ENCODE measurements at places on chromosomes 12 and 14.

GRCh38 chr14:32358781-32359180, 29.7 kb downstream of the AKAP6 start:
- DNase-seq, result no peak

- no peak for DNase-seq
Measured at GRCh38 chr12:90622431-90622830, 332.5 kb downstream of the CCER1 start.

- DNase-seq, result peak; percentile 58
Measured at GRCh38 chr12:78698747-78699146, 165.8 kb upstream of the SYT1 start.

DNA sequence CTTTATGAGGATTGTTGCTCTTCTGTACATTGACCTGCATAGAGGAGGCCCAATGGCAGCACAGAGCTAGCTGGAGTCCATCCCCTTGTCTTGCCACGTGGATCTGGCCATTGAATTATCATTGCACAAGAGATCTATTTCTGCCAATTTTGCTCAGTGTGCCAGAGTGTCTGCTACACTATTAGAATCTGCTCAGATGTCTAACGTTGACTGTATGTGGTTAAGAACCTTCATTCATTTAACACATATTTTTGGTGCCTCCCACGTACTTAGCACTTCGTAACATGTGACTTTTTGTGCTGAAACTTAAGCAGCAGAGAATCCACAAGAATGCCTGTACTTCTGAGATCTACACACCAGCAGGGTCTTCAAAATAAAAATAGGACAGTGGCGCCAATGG, 166.0 kb upstream of the VASH1 start:
- no peak for DNase-seq

GRCh38 chr12:5390174-5390799, 41.6 kb upstream of the NTF3 start:
- no peak for DNase-seq

GRCh38 chr14:51807356-51807755, 53.1 kb upstream of the GNG2 start:
- DNase-seq, result no peak

DNA sequence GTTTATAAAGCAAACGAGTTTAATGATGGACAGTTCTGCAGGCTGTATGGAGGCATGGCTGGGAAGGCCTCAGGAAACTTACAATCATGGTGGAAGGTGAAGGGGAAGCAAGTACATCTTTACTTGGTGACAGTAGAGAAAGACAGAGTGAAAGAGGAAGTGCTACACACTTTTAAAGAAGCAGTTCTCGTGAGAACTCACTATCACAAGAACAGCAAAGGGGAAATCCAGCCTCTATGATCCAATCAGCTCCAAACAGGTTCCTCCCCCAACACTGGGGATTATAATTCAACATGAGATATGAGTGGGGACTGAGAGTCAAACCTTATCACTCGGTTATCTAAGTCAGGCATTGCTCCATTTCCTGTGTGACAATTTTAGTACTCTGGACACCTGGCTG, 189.9 kb upstream of the CNTN1 start:
- no peak for DNase-seq

- DNase-seq, result no peak
Measured at GRCh38 chr12:12450043-12450471, 93.2 kb downstream of the BORCS5 start.

GRCh38 chr12:106675651-106676435, 93.0 kb downstream of the RFX4 start:
- DNase-seq, result no peak

GRCh38 chr12:4809449-4810218, 89.4 kb downstream of the GALNT8 start:
- DNase-seq, result no peak

DNA sequence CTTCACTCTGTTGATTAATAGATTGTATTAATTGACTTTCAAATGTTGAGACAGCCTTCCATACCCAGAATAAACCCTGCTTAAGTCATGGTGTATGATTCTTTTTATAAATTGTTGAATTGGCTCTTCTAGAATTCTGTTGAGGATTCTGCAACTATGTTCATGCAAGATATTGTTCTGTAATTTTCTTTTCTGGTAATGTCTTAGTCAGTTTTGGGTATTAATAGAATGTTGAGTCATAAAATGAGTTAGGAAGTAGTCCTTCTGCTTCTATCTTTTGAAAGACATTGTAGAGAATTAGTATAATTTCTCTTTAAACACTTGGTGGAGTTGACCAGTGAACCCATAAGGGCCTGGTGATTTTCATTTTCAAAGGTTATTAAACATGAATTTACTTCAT, 958.9 kb downstream of the LRFN5 start:
- no peak for DNase-seq

DNA sequence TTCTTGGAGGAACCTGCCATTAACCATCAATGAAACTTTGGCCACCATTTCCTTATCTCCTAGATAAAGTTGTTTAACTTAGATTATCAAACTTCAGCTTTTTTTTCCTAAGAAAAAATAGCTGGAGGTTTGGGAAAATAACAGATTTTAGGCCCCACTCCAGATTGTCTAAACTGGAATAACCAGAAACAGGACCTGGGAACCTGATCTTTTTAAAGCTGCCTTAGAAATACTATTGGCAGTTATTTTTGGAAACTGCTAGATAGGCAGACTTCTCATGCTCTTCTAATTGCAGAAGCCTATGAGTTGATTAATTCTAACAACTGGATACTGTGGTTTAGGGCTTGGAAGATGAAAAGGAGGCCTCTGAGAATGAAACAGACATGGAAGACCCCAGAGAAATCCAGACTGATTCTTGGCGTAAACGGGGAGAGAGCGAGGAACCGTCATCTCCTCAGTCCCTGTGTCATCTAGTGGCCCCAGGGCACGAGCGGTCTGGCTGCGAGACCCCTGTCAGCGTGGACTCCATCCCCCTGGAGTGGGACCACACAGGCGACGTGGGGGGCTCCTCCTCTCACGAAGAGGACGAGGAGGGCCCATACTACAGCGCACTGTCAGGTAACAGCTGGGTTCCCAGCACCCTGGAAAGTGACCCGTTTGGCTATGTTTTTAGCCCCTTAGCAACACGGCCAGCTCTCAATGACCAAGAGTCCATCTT, 80.2 kb downstream of the ESR2 start:
- DNase-seq, result no peak

DNA sequence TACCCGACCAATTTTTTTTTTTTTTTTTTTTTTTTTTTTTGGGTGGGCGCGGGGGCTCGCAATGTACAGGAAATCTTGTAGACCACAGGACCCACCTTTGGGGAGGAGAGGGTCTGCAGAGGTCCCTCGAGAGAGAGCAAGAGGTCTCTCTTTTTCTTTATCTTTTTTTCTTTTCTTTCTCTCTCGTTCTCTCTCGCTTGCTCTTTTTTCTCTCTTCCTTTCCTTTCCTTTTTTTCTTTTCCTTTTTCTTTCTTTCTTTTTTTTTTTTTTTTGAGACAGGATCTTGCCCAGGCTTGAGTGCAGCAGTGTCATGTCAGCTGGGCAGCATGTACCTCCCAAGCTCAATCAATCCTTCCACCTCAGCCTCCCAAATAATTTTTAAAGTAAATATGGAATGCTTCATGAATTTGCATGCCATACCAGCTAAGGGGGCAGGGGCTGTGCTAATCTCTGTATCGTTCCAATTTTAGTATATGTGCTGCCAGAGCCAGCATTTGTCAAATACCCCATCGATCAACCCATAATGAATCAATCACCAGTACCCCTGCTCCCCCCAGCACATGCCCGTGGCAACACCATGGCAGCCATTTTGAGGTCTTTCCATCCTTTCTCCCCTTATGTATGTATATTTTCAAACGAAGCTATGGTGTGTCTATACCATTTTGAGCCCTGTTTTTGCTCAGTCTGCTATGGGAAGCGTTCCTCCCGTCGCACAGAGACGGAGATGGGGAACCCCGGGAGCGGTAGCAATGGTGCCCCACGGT, 9.3 kb downstream of the PAPLN start:
- DNase-seq, result no peak

DNA sequence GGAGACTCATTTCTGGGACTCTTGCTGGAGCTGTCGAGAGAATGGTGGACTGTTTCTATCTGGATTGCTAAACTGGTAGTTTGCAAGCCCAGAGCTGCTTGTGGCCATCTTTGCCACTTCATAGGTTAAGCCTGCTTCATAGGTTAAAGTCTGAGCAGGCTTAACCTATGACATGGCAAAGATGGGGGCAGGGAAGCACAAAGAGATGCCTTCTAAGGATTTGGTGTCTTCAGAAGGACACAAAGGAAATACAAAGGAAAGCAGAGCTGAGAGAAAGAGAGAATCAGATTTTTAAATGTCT, 78.4 kb upstream of the MAX start:
- DNase-seq, result no peak

DNA sequence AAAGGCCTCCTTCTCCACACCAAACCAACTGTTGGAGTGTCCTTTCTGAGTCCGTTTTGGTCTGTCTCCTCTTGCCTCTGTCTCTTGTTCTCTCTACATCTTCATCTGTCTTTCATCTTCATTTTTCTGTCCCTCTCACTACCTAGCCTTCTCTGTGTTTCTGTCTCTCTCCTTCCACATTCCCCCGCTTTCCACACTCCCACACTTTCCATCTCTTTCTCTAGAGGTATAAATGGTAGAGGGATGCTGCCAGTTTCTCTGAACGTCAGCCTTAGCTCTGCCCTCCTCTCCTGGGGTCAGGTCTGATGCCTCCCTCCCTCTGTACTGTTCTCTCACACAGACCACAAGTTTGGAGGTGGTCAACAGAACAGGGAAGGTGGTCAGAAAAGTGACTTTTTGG, 42.9 kb downstream of the SMUG1 start:
- no peak for DNase-seq

DNA sequence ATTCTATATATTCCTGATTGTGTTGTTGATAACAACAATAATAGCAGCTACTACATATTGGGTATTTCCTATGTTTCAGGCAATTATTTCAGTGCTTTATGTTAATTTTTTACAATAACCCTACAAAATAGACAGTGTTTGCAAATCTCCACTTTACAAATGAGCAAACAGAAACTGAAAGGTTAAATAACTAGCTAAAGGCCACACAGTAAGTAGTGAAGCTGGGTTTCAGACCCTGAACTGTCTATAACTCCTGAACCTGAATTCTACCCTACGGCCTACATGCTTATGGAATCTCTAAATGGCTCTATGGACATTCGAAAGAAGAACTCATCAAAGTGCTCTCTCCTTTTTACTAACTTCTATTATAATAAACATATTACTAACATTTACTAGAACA, 19.7 kb upstream of the NUDT4 start:
- no peak for DNase-seq

- peak; percentile 58 for DNase-seq
Measured at GRCh38 chr14:64504897-64505794, 576 bp downstream of the ZBTB1 start.

DNA sequence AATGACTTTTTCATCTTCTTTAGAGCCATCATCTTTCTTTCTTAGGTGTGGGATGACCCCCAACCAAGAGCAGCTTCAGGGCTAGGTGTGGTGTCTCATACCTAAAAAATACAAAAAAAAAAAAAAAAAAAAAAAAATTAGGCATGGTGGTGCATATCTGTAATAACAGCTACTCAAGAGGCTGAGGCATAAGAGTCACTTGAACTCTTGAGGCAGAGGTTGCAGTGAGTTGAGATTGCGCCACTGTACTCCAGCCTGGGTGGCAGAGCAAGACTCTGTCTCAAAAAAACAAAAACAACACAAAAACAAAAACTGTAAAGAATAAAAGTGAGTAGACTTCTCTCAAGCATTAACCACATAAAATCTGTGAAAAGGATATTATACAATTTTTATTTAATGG, 8.0 kb upstream of the ATF7IP start:
- no peak for DNase-seq

GRCh38 chr14:37650356-37651037, 55.1 kb downstream of the TTC6 start:
- DNase-seq, result no peak

GRCh38 chr14:41022932-41023331, 583.7 kb upstream of the LRFN5 start:
- no peak for DNase-seq

DNA sequence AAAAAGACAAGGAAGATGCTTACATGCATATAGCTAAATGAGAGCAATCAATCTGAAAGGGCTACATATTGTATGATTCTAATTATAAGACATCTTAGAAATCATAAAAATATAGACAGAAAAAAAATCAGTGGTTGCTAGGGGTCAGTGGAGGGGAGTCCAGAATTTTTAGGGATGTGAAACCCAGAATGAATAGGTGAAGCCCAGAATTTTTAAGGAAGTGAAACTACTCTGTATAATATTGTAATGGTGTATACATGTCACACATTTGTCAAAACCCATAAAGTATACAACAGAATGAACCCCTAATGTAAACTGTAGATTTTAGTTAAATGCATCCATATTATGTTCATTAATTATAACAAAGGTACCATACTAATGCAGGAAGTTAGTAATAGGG, 713.2 kb downstream of the FLRT2 start:
- no peak for DNase-seq

GRCh38 chr12:132076711-132077110, 67.4 kb downstream of the DDX51 start:
- no peak for DNase-seq

GRCh38 chr12:111440152-111440551, 34.4 kb downstream of the SH2B3 start:
- no peak for DNase-seq

DNA sequence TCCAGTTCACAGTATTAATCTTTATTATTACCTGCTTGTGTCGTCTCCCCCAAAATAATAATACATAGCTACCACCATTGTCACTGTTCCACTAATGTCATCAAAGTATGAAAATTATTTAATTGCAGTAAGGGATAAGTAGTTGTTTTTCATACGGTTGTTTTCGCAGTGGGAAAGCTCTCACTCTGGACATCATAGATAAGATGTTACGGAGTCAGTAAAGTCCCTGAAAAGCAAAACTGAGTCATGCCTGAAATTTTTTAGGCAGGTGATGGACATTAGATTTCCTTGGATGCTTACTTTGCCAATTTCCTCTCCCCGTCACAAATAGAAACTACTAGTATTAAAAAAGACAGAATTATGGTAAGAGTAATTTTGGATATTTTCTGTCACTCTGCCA, 13.2 kb downstream of the PNP start:
- no peak for DNase-seq

DNA sequence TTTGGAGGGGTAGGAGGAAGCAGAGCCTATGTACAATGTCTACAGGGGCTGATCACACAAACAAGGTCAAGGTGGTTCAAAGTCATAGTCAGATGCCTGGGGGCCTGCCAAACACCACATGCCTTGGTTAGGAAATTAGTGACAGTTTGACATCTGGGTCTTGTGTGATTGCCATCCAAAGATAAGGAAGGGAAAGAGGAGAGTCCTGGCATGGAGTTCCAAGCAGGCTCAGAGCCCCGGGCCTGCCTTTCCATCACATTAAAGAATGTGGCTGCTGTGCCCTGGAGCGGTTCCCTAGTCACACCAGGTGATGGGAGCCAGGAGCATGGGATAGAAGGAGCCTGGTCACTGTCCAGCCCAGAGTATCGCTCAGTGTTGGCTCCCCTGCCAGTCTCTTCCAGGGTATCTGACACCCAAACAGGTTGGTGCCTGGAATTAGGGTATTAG, 53.6 kb upstream of the BCL2L14 start:
- DNase-seq, result no peak

GRCh38 chr12:106275458-106275857, 27.1 kb upstream of the TCP11L2 start:
- DNase-seq, result no peak

Data from A172 (cell line).